ENCODE measurements at places on chromosomes 7 and 10. TPM values are rescaled to one million over a fixed set of nuclear protein-coding genes. Genes with fewer than 3 reads are reported as not detected.

RBM48 gene
- total RNA-seq, result 7.4 TPM

TRDMT1 gene
- total RNA-seq, result 7.1 TPM

ZFAND2A gene
- 11.8 TPM for total RNA-seq

CPEB3 gene
- 1.2 TPM for total RNA-seq

TMEM26 gene
- 6.5 TPM for total RNA-seq

CYP3A4 gene
- not detected for total RNA-seq

RSU1 gene
- 100 TPM for total RNA-seq

IFIT3 gene
- total RNA-seq, result 43.8 TPM

RARRES2 gene
- total RNA-seq, result 26.1 TPM

NPC1L1 gene
- total RNA-seq, result not detected

WDR86 gene
- total RNA-seq, result 8.5 TPM

SEC23IP gene
- 38.6 TPM for total RNA-seq

FFAR4 gene
- not detected for total RNA-seq

PTF1A gene
- not detected for total RNA-seq

NKX2-3 gene
- total RNA-seq, result not detected

WASHC2A gene
- 98.8 TPM for total RNA-seq

Measured in osteoblast (primary cell).